Caudate nucleus (tissue), 63 donors: ENCODE measurements at places on chromosomes 3 and 15.

- DNase-seq, result no peak
Measured at GRCh38 chr3:18559331-18559842, 134.2 kb upstream of the SATB1 start.

DNA sequence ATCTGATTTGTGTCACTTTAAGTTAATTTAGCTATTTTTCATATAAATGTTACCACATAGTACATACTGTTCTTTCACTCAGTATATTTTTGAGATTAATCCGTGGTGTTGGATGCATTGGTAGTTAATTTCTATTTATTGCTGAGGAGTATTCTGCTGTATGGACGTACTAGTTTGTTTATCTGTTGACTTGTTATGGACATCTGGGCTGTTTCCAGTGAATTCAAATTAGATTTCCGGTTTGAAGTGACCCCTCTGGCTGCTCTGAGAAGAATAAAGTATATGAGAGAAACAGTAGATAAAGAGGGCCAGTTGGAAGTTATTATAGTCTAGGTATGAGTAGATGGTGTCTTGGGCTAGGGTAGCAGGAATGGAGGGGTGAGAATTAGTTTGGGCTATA is 15.6 kb downstream of the KAT2B start:
- no peak for DNase-seq

DNA sequence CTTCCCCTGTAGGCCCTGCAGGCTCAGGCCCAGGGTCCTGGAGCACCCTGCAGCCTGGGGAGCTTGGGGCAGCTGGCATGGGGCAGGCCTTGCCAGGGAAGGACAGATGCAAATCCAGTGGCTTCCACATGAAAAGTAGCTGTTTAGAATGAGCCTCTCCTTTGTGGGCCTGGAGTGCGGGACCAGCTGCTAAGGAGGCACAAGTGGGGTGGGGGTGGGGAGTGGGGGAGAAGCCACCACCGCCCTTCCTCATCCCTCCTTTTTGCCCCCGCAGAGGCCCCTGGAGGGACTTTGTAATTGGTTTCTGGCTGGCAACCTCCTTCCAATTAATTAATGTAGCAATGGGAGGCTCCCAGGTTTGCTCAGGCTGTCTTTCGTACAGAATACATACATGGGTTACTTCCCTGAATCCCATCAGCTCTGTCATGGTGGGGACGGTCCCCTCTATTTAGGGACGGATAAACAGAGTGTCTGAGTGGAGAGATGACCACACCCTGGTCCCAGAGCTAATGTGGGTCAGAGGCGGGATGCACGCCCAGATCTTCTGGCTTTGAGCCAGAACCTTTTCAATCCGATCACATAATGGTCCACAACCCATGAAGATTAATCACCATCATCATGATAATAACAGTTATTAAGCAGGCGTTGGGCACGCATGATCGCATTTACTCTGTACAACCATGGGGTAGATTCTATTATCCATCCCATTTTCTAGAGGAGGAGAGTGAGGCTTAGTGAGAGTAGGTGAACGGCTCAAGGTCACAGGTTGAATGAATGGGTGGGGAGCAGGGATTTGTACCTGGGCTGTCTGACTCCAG is 6.2 kb downstream of the CORO2B start:
- no peak for DNase-seq

- DNase-seq, result no peak
Measured at GRCh38 chr3:54217828-54218227, 95.5 kb downstream of the CACNA2D3 start.

DNA sequence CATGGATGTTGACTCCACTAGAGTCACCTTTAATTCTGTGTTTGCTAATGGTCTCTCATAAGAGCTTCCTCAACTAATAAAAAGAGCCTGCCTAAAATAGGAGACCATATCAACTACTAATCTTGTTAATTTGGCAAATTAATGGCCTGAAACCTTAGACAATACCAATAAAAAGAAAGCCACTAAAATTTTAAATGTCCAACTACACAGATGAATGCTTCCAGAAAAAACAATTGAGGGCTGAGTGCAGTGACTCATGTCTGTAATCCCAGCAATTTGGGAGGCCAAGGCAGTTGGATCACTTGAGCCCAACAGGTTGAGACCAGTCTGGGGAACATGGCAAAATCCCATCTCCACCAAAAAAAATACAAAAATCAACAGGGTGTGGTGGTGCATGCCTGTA is 230.9 kb downstream of the NSUN3 start:
- DNase-seq, result no peak

DNA sequence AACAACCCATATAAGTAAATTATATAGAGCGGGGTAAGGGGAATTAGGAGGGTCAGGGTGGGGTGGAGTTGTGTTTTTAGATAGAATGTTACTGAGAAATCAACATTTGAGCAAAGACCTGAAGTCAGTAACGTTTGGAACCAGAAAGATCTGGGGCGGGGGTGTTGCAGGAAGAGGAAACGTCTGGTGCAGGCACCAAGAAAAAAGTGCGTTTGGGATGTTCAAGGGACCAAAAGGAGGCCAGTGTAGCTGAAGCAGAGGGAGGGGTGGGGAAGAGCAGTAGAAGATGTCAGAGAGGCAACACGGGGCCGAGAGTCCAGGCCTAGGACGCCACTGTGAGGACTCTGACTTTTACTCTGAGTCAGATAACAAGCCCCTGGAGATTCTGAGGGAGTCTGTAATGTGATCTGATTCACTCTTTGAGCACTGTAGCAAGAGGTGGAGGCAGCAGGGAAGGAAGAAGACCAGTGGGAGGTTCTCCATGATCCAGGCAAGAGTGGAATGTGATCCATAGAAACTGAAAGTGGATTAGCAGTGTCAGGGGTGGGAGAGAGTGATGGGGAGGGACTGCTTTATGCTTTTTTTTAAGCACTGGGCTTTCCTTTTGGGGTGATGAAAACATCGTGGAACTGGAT is 179.3 kb upstream of the CHRM5 start:
- DNase-seq, result no peak

DNA sequence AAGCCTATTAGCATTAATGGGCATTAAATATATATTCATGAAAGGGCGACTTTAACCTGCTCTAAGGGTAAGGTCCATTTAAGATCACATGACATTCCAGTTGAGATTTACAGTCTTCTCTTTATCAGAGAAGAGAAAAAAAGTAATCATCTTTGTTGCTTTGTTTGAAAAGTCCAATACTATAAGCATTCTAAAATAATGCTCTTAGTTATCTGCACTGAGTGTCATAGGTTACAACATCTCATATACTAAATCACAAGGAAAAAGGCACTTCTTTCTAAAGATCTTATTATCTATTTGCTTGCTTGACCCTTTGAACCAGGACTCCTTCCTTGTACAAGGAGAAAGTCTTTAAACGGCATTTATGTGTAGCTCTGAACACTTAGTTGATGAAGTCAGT is 1.4 kb downstream of the TMEM207 start:
- no peak for DNase-seq

- DNase-seq, result no peak
Measured at GRCh38 chr15:62976301-62976881, 66.2 kb upstream of the TPM1 start.

GRCh38 chr3:33425453-33425852 is 14.8 kb downstream of the UBP1 start:
- no peak for DNase-seq

DNA sequence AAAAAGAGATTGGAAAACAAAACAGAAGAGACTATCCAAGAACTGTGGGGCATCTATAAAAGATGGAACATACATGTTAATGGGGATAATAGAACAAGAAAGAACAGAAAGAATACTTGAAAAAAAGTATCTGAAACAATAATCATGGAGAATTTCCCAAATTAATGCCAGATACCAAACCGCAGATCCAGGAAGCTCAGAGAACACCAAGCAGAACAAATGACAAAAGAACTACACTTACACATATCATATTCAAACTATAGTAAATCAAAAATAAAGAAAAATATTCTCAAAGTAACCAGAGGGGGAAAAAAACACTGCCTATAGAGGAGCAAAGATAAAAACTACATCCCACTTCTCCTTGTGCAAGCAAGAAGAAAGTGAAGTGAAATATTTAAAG is 40.0 kb downstream of the CLASP2 start:
- no peak for DNase-seq

- no peak for DNase-seq
Measured at GRCh38 chr15:73744293-73744692, 8.9 kb downstream of the INSYN1 start.

DNA sequence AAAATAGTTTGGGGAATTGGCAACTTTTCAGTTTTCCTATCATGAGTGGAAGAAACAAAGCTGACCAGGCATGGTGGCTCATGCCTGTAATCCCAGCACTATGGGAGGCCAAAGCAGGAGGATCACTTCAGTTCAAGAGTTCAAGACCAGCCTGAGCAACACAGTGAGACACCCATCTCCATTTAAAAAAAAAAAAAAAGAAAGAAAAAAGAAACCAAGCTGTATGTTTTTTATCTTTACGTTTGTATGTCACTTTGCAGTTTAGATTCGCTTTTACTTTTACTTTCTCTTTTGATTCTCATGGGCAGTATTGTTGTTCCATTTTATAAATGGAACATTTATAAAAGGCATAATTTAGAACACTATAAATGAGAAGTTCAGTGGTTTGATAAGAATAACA is 31.2 kb upstream of the TNIK start:
- DNase-seq, result no peak

GRCh38 chr15:84616235-84616634 is 15.4 kb downstream of the ZSCAN2 start:
- no peak for DNase-seq

GRCh38 chr3:10933021-10933420 is 59.5 kb upstream of the SLC6A1 start:
- DNase-seq, result no peak

DNA sequence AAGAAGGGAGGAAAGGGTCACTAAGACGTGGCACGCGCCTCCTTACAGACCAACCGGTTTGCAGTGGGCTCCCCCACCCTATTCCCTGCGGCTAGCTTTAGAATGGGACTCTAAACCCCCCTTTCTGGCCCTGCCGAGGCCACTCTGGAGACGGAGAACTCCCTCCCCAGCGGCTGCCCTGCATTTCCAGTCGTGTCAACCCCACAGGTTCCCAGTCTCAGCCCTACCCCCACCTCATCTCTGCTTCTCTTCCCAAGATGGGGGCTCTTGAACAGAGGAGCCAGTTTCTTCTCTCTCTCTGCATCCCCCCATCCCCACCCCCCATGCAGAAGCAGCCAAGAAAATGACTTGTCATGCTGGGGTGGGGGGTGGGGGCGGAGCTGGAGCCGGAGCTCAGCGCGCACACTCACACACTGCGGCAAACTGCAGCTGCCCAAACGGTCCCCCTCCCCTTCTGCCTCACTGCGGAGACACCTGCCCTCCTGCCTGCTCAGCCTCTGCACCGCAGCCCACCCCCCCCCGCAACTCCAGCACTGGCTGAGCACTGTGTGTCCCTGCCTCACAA is 871 bp downstream of the MAP1A start:
- DNase-seq, result peak; percentile 68

- DNase-seq, result no peak
Measured at GRCh38 chr3:46649436-46649835, 37.1 kb downstream of the FAM240A start.

- DNase-seq, result no peak
Measured at GRCh38 chr3:186955898-186956696, 25.8 kb downstream of the ST6GAL1 start.

DNA sequence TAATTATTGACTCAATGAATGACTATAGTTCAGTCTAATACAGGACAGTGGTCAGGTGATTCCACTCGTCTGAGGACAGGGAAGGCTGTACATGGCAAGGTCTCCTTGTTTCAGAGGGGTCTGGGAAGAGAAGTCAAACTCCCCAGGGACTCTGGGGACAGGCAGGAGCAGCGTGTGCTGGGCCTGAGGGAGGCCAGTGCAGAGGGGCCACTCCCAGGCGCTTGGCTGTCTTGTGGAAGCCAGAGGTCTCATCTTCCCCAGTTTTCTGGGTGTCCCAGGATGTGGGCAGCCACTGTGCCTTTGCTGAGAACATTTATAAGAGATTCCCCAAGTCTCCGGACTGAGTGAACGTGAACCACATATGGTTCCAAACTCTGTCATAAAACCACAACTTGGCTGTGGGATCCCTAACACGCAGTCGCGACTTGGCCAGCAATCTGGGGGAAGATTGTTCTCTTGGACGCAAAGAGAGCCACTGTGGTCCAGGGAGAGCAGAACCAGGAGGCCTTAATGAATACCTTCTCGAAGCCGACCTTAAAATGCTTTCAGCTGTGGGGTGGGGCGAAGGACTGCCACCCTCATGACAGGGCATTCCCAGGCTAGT is 30.4 kb downstream of the BHLHE40 start:
- DNase-seq, result no peak

DNA sequence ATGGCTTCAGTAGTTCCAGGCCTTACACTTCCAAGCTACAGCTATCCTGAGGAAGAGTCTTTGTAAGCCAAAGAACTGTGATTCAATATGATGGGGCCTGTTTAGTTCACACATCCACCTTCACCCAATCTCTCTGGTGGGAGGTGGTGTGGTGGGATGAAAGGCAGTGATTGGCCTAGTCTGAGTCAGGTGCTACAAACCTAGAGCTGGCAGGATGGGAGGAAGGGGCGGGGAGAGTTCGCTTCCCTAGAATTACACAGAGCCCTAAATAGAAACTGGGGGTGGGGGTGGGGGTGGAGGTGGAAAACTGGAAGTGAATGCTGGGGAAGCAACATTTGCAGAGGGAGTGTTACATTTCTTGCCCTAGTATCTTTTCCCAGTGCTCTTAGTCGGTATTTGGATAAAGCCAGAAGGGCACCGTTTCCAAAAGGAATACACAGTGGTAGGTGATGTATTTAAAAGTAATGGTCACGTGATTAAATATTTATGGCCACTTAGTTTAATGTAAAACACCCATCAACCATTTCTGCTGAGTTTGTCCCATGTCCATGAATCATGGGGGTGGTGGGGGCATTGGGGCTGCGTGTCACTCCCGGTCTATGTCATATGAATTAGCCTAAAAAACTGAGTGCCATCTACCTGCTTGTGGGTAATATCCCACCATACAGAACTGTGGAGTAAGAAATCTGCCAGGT is 247.6 kb upstream of the PROK2 start:
- DNase-seq, result peak; percentile 40

DNA sequence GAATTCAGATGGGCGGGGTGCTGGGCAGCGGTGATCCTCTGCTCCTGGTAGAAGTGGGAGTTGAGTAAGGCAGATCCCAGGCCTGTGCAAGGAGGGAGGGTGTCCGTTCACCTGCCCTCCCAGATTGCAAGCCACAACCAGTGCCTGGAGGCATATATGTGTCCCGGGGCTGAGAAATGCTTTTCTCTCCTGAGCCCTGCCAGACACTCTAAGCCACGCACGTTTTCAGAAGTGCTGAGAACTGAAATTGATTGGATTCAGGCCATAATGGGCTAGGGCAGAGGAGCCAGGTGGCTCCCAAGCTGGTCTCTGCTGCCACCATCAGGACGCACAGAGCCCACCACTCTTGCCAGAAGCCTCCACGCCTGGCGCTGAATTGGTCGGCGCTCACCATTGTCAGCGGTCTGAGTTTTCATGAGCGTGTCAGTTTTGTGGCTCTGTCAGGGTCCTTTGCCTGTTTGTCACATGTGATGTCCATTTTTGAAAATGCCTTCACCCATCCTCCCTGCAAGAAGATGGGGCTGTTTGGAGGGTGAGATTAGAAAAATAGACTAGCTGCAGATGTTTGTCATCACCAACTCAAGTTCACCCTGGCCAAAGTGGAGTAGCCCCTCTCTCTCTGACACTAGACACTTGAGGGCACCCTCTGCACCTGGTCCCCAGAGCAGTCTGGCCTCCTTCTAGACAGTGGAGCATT is 15.4 kb upstream of the BFSP2 start:
- peak; percentile 29 for DNase-seq
